ENCODE measurements at places on chromosomes 2 and 18. TPM values are rescaled to one million over a fixed set of nuclear protein-coding genes. Genes with fewer than 3 reads are reported as not detected.

IL37 gene
- not detected for total RNA-seq

SP100 gene
- total RNA-seq: 139 TPM

CROCC2 gene
- not detected for total RNA-seq

ANKRD29 gene
- not detected for total RNA-seq

SIX2 gene
- not detected for total RNA-seq

GPR45 gene
- not detected for total RNA-seq

GPR155 gene
- 8.8 TPM for total RNA-seq

KDM3A gene
- total RNA-seq: 67.1 TPM

TRIP12 gene
- 213 TPM for total RNA-seq

DNER gene
- total RNA-seq: not detected

SNORC gene
- total RNA-seq: 1.3 TPM

ZEB2 gene
- total RNA-seq: 4.1 TPM

DNA sequence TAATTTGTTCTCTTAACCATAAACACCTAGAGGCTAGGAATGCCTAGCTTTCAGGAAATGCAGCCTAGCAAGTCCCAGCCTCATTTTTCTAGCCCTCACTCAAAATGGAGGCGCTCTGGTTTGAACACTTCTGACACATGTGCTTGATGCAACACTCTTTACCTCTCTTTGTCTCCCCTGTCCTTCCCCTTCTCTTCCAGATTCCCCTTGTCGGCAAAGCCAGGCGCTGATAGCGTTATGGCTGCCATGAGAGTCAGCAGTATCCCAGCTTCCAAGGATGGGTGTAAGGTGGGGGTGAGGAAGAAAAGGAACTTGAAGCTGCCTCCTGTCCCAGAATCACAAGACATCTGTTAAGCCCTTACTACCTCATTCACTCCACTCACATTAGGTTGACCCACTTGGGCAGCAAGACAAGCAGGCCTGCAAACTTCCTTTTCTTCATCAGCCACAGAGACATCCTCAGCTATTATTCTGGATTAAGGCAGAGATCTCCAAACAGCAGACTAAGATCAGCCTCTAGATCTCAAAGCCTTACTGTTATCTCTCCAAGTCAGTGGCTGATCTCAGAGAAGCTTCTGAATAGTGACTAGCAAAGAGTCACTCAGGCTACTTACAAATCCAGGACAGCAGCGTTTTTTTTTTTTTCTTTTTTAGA, 1.9 kb upstream of the ST3GAL5 start:
- no peak for DNase-seq

GRCh38 chr2:166653185-166653813, 159.2 kb upstream of the SCN7A start:
- DNase-seq: no peak

GRCh38 chr2:46262248-46262938, 34.8 kb upstream of the EPAS1 start:
- DNase-seq: no peak

DNA sequence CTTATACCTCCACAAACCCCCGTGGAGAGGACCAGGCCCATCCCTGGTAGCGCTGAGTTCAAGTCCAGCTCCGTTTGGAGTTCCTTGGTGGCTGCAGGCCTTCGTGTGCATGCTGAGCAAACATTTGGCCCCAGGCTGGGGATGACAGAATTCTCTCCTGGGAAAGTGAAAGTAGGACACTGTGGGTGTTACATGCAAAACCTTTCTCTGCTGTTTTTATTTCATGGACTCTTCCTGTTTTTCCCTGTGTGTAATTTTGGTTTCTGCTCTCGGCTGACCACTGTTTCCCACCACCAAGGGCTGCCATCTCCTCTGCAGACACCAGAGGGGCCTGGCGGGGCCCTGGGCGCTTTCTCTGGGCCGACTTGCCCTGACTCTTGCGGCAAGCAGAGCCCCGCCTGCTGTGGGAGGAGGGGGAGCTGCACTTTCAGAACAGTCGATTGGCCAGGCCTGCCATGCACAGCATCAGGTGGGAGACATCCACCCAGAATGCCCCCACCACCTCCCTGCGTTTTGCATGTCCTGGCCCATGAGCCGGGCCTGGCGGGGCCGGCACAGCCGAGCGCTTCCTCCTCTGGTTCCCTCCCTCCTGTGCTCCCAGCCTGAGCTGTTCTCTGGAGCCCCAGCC, 102.4 kb downstream of the CABLES1 start:
- peak; percentile 66 for DNase-seq

GRCh38 chr2:97995026-97995733, 568 bp downstream of the TMEM131 start:
- DNase-seq: peak; percentile 71

- DNase-seq: no peak
Measured at GRCh38 chr2:48258481-48259149, 271.3 kb upstream of the STON1 start.

GRCh38 chr2:143486976-143487375, 357.8 kb downstream of the ARHGAP15 start:
- DNase-seq: no peak

- DNase-seq: no peak
Measured at GRCh38 chr2:122423934-122424333, 668.5 kb downstream of the TSN start.

- DNase-seq: no peak
Measured at GRCh38 chr18:35080058-35080457, 38.8 kb downstream of the MAPRE2 start.

DNA sequence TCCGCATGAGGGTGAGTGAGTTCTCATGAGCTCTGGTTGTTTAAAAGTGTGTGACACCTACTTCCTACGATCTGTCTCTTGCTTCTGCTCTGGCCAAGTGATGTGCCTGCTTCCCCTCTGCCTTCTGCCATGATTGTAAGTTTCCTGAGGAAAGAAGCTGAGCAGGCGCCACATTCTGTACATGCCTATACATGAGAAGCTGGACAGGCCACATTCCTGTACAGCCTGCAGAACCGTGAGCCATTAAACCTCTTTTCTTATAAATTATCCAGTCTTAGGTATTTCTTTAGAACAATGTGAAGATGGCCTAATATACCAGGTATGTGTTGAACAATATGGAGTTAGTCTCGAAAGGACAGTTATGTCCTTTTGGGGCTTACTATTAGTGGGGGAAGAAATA, 281.0 kb downstream of the ALK start:
- no peak for DNase-seq

GRCh38 chr18:63284827-63285733, 34.5 kb downstream of the BCL2 start:
- DNase-seq: no peak

GRCh38 chr2:203155406-203155805, 83.4 kb upstream of the CYP20A1 start:
- DNase-seq: no peak

DNA sequence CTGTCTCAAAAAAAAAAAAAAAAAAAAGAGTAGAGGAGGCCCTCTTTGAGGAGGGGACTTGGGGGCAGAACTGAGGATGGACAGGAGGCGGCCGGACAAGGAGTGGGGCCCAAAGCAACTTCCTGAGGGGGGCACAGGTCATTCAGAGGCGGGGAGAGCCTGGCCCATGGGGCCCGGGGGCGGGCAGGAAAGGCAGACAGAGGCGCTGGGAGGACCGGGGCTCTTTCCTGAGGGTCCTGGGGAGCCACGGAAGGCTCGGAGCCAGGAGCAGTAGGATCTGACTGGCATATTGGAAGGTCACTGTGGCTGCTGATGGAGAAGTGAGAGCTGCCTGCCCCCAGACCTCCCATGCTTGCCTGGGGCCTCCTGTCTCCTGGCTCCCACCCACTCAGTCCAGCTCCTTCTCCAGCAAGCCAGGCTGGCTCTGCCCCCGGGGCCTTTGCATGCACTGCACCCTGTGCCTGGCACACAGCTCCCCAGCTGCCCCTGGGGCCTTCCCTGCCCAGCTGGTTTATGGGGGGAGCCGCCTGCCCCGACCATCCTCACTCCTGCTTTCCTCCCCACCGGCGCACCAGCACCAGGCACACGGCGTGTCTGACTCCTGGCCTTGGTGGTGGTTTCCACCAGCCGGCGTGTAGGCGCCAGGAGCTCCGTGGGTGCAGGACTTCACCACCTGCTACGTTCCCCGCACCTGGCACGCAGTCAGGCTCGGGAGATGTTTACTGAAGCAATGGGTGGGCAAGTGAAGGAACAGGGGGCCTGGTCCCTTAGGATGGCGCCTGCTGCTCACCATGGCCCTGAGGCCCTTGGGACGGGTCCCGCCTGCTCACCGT, 5.6 kb downstream of the ESPNL start:
- DNase-seq: no peak

DNA sequence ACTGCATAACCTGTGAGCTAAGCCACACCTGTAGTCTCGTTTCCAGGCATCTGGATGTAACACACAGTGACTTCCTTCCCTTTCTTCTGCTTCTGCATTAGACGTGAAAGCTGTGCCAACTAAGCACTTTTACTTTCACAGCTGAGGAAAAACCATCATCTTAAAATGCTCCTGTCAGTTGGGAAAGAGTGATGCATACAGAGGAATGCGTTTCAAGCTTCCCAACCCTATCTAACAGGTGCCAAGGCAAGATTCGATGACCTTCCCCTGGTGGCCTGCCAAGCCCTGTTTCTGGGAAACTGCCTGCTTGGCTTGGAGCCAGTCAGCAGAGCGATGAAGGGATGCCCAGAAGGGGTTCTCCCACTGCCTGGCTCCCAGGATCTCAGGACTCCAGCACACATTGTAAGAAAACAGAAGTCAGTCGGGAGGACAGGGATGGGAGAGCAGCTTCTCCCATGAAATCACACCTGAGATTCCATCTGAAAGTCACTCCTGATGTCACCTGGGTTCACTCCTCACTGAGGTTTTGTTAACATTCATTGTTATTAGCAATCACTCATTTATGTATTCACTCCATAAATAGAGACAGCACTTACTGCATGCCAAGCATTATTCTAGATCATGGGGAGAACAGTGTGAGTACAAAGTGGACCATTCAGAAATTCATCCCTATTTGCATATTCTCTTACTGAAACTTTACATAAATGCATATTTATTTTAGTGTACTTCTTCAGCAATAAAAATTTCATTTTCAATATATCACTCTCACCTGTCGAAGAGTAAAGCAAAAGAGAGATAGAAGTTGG, 64.1 kb downstream of the DTNA start:
- DNase-seq: no peak

DNA sequence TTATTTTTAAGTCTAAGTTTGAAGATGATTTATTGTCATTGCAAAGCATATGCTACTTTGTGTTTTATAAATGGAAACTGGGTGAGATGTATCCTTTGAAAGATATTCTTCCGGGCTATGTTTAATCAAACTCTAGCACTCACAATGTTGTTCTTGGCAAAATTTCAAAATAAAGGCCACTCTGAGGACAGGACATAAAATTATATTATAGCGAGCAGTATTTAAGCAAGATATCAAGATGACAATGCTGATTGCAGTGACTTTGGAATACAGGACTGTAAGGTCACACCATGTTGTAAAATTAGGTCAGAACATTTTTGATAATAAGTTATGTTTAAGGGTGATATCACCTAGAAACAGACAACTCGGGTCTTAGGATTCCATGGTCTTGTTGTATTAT, 14.2 kb downstream of the RPRM start:
- no peak for DNase-seq

DNA sequence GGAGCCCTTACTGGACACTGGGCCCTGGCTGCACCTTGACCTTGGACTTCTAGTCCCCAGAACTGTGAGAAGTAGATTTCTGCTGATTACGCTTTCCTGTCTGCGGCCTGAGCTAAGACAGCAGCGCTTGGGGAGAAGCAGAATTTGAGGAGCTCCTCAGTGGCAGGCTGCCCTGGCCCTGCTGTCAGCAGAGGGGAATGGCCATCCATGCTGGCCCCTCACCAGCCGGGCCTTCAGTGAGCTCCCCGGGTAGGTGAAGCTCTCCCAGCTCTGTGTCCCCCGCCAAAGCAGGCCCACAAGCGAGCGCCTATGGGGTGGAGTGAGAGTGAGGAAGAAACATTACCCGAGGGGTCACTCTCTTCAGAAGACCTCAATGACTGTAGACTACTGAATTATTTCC, 51.6 kb downstream of the RRM2 start:
- DNase-seq: no peak

DNA sequence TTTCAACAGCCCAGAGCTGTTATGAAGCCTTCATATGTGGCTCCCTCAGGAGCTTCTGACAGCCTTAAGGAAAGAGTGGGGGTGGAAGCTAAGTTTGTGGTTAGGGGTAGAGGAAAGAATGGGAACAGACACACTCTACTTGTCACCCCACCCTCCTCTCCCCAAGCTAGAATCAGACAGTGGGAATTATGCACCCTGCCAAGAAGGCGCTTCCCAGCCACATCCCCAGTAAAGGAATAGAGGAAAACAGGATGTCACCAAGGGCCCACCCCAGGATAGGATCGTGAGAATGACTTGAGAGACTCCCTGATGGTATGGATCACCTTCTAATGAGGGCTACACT, 32.4 kb upstream of the EML4 start:
- no peak for DNase-seq

- DNase-seq: no peak
Measured at GRCh38 chr2:154912215-154912614, 213.7 kb downstream of the KCNJ3 start.

- no peak for DNase-seq
Measured at GRCh38 chr18:54268751-54269150, 566 bp upstream of the POLI start.

GRCh38 chr2:45736757-45737704, 85.6 kb downstream of the PRKCE start:
- DNase-seq: no peak

GRCh38 chr2:84830095-84830494, 50.8 kb downstream of the TRABD2A start:
- no peak for DNase-seq

DNA sequence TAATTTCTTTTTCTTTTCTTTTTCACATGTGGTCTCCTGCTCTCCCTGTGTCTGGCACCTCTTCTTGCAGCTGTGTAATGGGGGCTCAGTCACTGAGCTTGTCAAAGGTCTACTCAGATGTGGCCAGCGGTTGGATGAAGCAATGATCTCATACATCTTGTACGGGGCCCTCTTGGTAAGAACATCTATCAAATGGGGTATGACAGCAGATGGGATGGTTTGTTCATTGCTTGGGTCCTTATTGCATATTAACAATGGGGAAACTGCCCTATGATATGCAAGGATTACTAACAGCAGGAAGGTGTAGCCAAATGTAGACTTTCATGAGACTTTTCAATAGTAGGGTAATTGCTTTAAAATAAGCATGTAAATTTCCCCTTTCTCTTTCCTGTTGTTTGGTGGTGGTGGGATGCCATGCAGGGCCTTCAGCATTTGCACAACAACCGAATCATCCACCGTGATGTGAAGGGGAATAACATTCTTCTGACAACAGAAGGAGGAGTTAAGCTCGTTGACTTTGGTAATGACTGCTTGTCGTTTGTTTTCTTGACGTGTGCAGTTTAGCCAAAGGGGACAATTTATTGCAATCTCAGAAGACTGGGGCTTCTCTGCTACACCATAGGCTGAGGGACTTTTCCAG, 36.5 kb downstream of the MYO3B start:
- no peak for DNase-seq

- no peak for DNase-seq
Measured at GRCh38 chr2:25757906-25758305, 84.5 kb upstream of the DTNB start.
